ENCODE measurements at places on chromosomes 7 and 10.

- DNase-seq = peak; percentile 99
Observed at GRCh38 chr7:100148559-100149328, at the start of gene LAMTOR4. Gene LAMTOR4 (plus strand): TSS chr7:100148918. CDS start chr7:100148973, 55 bp downstream.

DNA sequence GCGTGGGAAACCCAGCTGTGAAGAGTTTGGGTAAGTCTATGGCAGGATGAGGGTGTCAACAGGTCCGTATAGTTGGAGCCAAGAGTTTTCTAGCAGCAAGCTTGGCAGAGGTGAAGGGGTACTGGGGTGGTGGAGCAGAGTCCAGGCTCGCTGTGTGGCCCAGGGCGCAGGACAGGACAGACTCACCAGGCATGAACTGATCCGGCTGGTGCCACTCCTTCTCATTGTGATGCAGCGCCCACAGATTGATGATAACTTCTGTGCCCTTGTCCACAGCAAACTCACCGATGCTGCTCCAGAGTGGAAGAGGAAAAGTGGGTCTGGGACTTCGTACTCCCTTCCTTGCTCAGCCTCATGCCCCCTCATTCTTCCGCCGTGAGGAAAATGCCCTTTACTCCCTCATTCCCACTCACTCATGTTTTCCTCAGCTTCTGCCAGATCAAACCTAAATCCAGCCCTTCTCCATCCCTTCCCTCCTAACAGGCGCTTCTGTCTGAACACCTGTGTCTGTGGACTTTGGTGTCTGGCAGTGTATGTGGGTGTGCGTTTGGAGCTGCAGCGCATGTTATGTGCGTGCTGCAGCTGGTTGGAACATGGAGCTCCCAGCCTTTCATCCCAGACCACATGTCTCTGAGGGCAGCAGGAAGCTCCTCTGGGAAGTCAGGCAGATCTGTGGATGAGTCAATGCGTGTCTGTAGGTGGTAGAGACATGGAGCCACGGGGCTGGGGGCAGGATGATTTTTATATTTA is 5.7 kb downstream of the CYP17A1 start:
- DNase-seq = no peak

DNA sequence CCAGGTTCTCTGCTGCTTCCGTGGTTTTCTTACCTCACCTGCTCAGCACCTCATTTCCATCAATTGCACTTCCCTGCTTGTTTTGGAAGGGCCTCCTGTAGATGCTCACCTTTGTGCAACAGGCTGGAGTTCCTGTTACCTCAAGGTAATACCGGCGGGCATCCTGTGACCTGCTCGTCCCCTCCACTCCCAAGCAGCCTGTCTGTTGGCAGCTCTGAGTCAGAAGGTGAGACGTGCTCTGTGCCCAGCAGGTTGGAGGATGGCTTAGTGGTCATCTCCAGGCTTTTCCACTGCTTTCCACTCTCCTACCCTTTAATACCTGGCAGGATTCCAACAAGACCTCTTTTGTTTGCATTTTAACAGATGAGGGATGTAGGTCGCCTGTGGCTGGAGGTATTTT is 86.0 kb downstream of the CAMK1D start:
- no peak for DNase-seq

DNA sequence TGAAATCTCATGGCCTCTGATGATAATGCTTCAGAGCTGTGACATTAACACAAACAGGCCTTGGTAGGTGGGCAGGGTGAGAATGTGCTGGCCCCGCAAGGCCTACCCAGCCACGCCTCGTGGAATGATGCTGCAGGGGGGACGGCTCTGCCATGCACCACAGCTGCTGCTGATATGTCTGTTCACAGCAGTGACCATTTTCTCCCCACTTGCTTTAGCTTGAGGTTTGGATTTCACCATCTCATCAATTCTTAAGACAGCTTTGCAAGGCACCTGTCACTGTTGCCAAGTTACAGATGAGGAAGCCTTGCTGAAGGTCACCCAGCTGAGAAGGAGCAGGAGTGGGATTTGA is 128.3 kb downstream of the PTPN20 start:
- no peak for DNase-seq

DNA sequence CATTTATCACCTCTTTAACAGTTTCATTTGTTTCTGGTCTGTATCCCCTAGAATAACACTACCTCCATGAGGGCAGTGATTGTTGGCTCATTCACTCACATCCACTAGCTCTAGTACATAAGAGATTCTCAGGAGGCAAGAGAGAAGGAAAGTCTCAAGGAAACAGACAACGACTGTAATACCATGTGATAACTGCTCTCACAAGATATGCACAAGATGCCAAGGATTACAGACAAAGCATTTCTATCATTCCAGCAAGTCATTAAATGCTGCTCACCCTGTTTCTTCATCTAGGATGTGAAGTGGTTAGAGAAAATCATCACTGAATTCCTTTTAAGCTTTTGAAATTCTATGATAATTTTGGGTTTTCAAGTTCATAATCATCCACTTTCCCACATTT is 115.3 kb downstream of the HIBADH start:
- no peak for DNase-seq

GRCh38 chr10:72485701-72486100 is 131.0 kb upstream of the DNAJB12 start:
- no peak for DNase-seq

- DNase-seq = no peak
Observed at GRCh38 chr7:156493942-156494341, 146.6 kb upstream of the RNF32 start.

DNA sequence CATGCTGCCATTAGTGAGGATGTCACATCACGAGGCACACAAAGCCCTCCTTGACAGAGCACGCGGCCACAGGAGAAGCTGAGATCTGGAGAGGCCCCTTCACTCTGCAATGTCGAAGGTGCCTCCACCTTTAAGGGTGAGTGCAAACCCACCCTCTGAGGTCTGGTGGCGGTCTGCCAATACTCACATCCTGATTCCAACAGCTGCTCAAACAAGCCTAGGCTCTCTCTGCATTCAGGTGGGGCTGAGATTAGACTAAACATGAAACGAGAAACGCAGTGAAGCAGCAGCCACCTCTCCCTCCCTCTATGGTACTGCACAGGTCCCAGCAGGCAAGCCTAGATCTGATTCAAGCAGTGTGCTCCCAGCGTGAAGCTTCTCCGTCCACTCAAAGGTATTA is 151.8 kb downstream of the TCERG1L start:
- no peak for DNase-seq

DNA sequence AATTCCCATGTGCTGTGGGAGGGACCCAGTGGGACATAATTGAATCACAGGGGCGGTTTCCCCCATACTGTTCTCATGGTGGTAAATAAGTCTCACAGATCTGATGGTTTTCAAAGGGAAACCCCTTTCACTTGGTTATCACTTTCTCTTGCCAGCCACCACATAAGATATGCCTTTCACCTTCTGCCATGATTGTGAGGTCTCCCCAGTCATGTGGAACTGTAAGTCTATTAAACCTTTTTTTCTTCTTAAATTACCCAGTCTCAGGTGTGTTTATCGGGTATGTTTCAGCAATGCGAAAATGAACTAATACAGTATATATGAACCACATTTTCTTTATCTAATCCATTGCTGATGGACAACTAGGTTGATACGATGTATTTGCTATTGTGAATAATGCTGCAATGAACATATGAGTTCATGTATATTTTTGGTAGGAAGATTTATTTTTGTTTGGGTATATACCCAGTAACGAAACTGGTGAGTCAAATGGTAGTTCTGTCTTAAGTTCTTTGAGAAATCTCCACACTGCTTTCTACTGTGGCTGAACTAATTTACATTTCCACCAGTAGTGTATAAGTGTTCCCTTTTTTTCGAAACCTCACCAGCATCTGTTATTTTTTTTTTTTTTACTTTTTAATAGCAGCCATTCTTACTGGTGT is 70.0 kb upstream of the HGF start:
- no peak for DNase-seq

DNA sequence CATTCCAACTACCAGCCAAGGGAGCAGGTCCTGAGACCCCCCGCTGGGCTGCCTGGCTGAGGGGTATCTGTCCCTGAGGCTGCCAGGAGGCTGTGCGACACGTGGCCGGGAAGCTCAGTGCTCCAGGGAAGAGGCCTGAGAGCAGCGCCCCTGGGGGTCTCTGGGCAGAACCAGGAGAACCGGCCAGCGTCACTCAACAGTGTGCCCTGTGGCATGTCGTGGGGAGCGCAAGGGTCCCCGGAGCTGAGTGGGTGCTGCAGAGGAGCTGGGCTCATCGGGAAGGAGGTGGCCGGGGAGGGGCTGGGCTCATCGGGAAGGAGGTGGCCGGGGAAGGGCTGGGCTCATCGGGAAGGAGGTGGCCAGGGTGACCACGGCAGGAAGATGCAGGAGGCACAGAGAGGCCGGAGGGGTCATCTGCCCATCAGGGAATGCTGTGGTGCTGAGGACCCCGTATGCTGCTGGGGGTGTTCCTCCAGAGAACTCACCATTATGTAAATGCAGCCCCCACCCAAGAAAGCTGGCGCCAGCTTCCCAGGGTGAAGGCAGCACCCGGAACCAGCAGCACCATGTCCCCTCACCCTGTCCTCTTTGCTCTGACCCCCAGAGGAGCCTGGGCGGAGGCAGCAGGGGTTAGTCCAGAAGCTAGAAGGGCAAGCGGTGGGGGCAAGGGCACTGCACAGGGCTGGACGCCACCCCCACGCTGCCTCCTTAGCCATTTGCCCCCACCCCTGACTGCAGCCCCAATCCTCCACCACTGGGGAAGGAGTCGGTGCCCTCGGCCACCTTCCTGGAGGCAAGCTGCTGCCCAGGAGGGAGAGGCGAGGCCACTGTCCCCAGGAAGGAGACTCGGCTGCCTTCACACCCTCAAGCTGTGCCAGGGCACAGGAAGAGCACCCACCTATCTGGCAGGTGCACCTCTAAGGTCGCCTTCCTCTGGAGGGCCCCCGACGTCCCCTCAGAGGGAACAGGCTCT is 33.3 kb downstream of the CALML3 start:
- DNase-seq = no peak

- no peak for DNase-seq
Observed at GRCh38 chr7:51606601-51607154, 290.1 kb upstream of the COBL start.

DNA sequence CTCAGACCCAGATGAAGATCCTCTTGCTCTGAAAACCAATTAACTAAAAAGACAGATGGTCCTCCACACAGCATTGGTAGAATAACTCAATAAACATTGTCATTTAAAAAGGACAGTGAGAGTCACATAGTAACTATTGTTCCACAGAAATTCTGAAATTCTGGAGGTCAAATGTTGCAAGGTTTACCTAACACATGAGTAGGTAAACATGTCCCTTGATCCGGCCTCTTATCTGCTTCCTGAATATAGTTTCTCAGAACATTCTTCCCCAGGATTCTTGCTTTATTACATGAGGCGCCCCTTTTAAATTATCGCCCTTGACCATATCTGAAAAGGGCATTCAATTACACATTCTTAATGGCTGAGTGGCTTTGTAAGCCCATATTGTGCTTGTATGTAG is 270.7 kb downstream of the SEMA3D start:
- no peak for DNase-seq

- DNase-seq = no peak
Observed at GRCh38 chr10:17506856-17507471, 52.6 kb upstream of the ST8SIA6 start.

DNA sequence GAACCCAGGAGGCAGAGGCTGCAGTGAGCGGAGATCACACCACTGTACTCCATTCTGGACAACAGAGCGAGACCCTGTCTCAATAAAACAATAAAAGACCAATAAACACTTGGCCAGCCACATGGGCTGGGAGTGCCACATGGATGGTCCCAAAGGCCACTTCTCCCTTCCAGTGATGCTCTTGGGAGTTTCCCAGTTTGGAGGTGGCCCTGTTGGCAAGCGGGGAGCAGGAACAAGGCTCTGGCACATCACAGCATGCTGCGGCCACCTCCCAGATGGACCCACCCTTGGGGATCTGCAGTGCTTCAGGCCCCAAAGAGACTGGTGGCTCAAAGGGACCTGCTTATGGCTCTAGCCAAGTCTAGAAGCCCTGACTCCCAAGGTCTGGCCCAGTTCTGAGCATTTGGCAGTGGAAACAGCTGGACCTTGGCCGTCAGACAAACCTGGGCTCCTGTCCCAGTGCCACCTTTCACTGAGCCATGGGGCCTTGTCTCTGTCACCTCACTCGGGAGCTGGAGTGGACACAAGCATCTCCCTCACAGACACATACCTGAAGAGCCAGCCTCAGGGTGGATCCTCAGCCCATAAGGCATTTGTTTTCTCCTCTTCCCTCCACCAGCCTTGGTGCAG is 91.7 kb downstream of the COL13A1 start:
- DNase-seq = no peak

- peak; percentile 47 for DNase-seq
Observed at GRCh38 chr7:75776295-75776971, 4.4 kb upstream of the CCL26 start.

GRCh38 chr7:108611268-108611667 is 41.6 kb downstream of the DNAJB9 start:
- DNase-seq = no peak

DNA sequence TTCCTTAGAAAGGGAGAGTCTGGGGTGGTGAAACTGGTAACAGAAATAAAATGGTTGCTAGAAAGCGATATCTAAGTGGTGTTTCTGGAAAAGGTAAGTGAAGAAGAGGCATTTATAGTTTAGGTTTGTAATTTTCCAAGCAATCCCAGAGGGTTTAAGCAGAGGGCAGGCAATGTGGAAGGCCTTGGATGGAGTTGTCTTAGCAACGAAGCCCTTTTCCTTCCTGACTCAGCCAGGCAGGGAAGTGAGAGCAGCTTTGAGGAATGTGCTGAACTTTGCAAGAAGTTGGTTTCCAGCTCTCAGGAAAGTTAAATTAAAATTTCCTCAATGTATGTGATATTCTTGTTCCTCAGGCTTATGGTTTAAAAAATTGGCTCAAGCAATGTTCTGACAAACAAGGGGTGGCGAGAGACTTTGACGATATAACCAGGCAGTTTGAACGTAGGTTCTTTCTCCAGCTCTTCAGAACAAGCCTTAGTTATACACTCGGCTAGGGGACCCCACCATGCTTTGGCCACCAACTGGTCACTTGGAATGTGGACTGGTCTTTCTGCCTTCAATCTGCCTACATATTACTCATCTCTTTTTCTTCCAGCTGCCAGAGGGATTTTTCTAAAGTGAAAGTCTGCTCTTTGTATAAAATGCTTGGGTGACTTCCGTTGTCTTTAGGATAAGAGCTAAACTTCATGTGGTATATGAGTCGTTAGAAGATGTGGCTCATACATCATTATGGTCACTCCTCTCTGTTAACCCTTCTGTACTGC is 66.9 kb upstream of the SLC25A13 start:
- DNase-seq = no peak

GRCh38 chr7:147197006-147197405 is 1080.4 kb downstream of the CNTNAP2 start:
- DNase-seq = no peak

- DNase-seq = no peak
Observed at GRCh38 chr10:78756604-78757343, 312.0 kb upstream of the ZMIZ1 start.

DNA sequence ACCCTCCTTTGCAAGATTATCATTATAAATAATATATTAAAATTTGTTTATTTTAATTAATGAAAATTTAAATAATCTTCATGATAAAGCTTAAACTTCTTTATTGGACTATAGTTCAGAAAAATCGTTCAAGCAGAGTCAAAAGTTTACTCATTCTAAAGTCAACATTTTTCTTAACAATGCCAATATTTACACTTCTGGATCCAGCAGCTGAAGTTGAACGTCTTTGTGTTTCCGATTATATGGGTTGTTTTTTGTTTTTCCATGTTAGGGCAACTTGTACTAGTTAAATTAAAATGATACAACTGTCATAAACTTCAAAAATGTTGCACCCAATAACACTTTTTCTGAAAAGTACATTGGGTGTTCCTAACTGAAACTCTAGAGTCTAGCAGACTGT is 43.8 kb downstream of the GRB10 start:
- DNase-seq = no peak
